ENCODE measurements at places on chromosomes 2 and 18.

- DNase-seq: no peak
Measured at GRCh38 chr2:176115883-176116813, at the start of gene HOXD10. TSS of gene HOXD10 (plus strand) at chr2:176116778. CDS start at chr2:176116834, 56 bp downstream.

DNA sequence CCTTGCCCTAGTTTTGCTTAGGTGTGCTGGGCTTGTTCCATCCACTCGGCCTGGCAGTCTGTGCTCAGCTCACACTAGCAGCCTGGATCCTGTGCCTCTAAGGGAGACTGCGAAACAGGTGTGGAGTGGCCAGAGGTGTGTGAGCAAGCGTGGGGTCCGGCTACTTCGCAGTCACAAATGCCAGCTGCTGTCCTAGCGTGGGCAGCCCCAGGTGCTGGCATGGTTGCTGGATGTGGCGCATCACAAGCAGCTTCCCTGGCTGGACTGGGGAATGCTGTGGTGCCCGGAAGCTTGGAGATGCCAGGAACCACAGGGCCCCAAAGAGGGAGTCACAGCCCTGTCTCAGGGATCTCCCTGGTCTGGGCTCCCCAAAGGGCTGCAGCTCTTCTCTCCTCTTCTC is 119.0 kb upstream of the TMEFF2 start:
- no peak for DNase-seq

GRCh38 chr18:11387880-11388279 is 221.5 kb upstream of the SLC35G4 start:
- no peak for DNase-seq

- no peak for DNase-seq
Measured at GRCh38 chr2:70684846-70685622, 83.0 kb downstream of the ADD2 start.

DNA sequence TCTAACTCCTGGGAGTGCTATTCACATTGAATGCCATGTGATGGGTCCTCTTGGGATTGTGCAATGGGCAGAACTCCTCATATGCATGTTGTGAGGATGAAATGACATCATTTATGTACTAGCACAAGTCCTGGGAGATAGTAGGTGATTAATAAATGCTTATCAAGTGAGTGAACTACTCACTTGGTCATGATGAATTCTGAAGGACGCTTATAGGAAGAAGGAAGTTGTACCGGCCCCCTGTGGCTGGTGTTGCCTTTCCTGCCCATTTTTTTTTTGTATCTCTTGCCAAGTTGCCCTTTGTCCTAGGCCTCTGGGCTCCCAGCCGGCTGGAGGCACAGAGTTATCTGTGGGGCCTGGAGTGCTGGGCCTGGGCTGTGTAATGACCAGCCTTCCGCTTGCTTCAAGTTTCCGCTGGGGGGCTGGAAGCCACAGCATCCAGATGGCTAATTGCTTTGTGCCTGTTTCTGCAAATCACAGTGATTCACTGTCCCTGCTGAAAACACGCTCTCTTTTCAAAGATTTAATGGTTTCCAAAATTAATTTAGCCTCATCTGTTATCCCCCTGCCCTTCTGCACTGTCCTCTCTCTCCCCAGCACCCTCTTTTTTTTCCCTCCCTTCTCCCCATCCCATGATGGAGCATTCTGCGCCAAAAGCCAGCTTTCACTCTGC is 33.7 kb upstream of the MRPL33 start:
- DNase-seq: no peak
